Urinary bladder (tissue), 4 donors: ENCODE measurements at places on chromosomes 7 and 10. TPM values are rescaled to one million over a fixed set of nuclear protein-coding genes. Genes with fewer than 3 reads are reported as not detected.

The C10orf67 gene
- not detected for total RNA-seq

The CALML5 gene
- total RNA-seq = not detected

The SPDYE6 gene
- total RNA-seq = not detected

The AP5Z1 gene
- total RNA-seq = 15.8 TPM

The ATP5F1C gene
- 254 TPM for total RNA-seq

The ZNF32 gene
- total RNA-seq = 37.7 TPM

The CHRM2 gene
- total RNA-seq = 19.8 TPM

The CABCOCO1 gene
- 2.0 TPM for total RNA-seq

The DOCK4 gene
- total RNA-seq = 46.5 TPM

The ODAD2 gene
- 2.7 TPM for total RNA-seq

The CHST3 gene
- total RNA-seq = 15.9 TPM
